ENCODE measurements at places on chromosomes 7 and 10.

GRCh38 chr10:128122931-128123330 lies 3.3 kb downstream of the MKI67 start:
- no peak for DNase-seq

GRCh38 chr7:121752706-121753105 lies 120.3 kb upstream of the PTPRZ1 start:
- no peak for DNase-seq

GRCh38 chr7:18896343-18896975 lies 221.0 kb downstream of the TWIST1 start:
- no peak for DNase-seq

DNA sequence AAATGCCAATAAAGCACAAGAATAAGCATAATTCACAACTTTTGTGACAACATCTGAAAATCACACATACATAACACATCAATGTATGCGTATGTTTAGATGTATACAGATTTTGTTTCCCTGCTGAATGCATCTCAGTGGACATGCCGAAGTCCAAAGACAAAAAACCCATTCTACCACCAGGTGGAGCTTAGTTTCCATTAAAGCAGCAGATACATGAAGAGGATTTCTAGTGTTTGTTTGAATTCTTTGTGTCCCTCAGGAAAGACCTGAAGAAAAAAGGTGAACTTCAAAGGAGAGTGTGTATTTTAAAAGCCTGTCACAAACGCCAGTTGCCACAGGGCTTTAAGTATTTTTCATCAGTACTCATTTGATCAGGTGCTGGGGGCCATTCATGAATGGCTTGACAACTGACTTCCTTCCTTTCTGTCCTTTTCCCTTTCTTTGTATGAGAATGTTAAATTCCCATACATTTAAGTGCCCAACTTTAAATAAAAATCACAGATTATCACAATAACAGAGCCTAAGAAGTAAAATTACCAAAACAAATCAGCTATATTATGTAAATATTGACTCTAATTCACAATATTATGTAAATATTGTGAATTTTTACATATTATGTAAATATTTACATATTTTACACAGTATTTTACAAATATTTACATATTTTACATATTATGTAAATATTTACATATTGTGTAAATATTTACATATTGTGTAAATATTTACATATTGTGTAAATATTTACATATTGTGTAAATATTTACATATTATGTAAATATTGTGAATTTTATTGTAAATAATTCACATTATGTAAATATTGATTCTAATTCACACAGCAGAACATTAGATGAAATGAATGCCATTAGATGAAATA lies 343.0 kb downstream of the CRPPA start:
- no peak for DNase-seq

DNA sequence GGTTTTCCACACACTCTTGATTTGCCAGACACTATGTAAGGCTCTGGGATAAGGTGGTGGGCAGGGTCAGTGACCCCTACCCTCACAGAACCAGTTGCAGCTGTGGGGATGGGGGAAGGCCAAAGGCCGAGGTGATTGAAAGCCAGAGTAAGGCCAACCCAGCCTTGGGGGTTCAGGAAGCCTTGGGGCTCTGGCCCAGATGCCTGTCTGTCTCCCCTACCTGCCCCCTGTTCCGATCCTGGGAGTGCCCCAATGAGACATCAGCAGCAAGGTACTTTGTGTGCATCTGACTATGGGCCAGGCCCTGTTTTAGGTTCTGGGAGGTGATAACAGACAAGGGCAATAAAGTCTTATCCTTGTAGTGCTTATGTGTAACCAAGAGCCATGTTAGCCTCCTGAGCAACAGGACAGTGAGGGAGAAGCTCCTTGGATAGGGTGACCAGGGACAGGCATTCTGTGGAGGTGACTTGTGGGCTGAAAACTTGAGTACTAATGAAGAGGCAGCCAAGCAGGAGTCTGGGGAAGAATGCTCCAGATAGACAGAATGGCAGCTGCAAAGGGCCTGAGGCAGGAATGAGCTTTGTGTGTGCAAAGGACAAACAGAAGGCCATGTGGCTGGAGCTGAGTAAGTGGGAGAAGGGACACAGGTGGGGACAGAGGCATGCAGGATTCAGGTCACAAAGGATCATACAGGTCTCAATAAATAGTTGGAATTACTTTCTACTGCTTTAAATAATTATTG lies 35.4 kb downstream of the TSPAN14 start:
- DNase-seq = no peak

GRCh38 chr7:149564340-149565095 lies 66.9 kb upstream of the ZNF746 start:
- no peak for DNase-seq

All from fibroblast of skin of left biceps (primary cell).